ENCODE measurements at places on chromosomes 4 and X.

- DNase-seq = no peak
Observed at GRCh38 chr4:165343353-165344191, 16.1 kb downstream of the MSMO1 start.

DNA sequence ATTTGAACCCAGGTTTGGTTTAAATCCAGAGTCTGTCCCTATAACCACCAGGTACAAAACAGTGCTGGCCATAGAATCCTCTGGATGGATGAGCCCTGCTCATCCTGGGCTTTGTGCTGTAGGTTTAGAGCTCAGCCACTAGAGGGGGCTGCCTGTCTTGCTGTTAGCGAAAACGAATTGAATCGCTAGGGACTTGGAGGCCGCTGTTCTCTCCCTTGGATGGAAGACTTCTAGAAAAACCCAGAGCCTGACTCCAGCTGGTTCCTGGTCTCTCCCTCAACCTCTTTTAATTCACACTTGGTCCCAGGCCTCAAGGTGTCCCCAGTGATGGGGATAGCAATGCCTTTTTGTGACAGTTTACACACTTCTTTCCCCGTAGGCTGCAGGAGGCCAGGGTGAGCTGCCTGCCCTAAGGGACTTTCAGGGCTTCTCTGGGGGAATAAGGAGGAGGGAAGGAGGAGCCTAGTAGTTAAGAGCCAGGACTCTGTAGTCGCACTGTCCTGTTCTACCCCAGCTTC, 8.7 kb downstream of the RIPPLY1 start:
- peak; percentile 51 for DNase-seq

DNA sequence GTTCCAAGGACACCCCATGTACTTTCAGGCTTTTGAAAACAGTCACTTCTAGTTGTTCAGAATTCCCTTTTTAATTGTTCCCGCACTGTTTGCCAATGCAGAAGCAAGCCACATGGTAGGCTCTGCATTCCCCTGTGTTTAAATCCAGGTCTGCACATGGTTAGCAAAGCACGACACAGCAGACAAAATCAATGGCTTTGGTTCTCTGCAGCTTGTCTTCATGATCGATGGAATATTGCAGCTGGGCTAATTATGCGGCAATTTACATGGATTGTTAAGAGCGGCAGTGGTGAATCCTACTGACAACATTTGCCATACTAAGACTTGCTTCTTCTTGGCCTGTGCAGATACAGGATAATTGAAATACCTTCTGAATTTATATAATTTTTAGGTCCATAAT, 20.6 kb upstream of the INPP4B start:
- DNase-seq = no peak

GRCh38 chr4:140174543-140174942, 20.6 kb upstream of the MAML3 start:
- no peak for DNase-seq

DNA sequence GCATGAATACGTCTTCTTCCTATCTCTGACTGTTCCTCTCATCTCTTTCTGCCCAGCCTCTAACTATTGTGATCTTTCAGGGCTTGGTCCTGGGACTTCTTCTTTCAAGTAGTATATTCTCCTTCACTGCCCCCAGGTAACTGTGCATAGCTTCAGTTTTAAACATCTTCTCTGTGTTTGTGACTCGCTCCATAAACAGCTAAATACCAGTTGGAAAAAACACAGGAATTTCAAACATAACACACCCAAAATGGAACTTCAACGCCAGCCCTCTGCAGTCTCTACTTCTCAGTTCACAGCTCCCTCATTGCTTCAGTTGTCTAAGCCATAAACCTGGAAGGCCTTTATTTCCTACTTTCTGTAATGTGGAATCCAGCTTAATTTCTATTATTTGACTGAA, 16.6 kb downstream of the TRIML2 start:
- no peak for DNase-seq

DNA sequence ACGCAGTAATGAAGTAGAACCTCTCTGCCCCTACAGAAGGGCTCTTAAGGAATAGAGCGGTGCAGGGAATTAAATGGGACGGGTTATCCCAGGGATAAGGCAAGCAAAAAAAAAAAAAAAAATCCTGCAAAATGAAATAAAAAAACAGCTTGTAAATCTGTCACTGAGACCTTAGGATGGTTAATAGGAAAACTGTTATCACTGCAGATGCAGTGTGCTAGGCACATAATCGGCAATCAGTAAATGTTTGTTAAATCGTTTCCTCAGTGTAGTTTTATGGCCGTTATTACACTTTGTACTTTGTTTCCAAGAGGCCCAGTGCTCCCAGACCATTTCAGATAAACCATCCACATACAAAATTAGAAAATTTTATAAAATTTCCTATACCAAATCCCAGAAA, 1.0 kb downstream of the HNRNPH2 start:
- no peak for DNase-seq

- no peak for DNase-seq
Observed at GRCh38 chrX:25941087-25941486, 197.1 kb upstream of the MAGEB18 start.

DNA sequence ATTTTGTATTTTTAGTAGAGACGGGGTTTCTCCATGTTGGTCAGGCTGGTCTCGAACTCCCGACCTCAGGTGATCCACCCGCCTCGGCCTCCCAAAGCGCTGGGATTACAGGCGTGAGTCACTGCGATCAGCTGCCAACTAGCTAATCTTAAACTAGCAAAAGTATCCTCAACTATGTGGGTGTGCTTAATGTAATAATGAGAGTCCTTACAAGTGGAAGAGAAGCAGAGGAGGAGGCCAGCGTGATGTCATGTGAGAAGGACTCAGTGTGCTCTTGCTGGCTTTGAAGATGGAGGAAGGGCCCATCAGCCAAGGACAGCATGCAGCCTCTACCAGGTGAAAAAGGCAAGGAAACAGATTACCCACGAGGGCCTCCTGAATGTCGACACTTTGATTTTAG, 19.6 kb downstream of the SCD5 start:
- DNase-seq = no peak

DNA sequence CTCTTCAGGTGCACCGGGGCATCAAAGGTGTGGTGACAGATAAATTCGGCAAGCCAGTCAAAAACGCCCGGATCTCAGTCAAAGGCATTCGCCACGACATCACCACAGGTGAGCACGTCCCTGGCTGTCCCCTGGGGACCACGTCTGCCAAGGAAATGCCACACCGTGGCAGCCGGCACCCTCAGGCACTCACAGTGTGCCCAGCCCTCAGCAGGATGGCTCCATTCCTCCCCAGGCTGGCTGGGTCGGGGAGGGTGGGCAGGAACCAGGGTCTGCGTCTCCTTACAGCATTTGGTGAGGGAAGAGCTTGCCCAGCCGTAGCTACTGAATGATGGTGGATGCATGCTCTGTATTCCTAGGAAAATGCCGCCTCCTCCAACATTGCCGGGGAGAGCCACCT, 25.9 kb downstream of the CPZ start:
- DNase-seq = no peak

- peak; percentile 57 for DNase-seq
Observed at GRCh38 chr4:89307446-89308160, at the start of gene GPRIN3. GPRIN3 (minus strand) TSS chr4:89307800; CDS start chr4:89250110, 57,690 bp downstream.

GRCh38 chr4:1630266-1630665, 53.8 kb downstream of the FAM53A start:
- DNase-seq = no peak

- no peak for DNase-seq
Observed at GRCh38 chrX:143634663-143635455, 1.0 kb downstream of the SLITRK4 start.

DNA sequence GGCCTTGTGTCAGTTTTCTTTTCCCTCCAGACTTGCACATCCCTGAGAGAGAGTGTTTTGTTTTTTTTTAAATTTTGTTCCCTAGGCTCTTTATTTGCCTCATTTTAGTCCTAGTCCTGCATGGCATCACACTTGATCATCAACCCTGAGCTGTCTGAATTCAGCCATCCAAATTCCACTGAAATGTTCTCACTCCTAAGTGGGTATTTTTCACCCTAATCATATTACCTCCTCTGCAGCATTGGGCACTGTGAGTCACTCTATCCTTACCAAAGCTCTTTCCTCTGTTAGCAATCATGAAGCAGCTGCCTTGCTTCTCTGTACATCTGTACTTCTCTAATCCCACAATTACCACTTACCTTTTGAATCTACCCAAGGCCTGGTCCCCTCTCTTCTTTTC, 356.6 kb upstream of the MAGEB2 start:
- no peak for DNase-seq

DNA sequence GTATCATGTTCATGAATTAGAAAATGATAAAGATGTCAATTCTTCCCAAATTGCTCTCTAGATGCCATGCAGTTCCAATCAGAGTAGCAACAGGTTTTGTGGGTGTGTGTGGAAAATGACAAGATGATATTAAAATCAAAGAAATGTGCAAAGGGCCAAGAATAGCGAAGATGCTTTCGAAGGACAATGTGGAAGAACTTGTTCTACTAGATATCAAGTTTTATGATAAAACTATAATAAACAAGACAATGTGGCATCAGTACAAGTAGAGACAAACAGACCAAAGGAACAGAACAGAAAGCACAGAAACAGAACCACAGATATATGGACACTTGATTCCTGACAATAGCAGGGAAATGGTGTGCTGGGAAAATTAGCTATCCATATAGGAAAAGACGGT, 9.0 kb downstream of the TAB3 start:
- no peak for DNase-seq
